ENCODE measurements at places on chromosomes 7 and 10.

- no peak for DNase-seq
Measured at GRCh38 chr7:18530224-18531179, 35.0 kb downstream of the HDAC9 start.

DNA sequence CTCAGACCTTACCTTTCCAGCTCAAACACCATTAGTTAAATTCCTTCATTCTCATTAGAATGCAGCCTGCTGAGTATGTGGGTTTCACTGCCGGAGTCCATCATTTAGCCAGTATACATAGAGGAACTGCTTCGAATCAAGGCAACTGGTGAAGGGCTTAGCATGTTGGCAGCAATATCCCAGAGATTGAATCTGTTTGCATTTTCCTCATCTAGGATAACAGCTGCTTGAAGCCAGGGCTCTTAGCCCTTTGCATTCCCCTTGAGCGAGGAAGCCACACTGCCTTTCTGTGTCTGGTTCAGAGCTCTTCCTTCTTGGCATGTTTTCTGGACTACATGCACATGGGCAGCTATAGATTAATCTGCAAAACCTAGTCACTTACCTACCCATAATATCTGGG is 14.7 kb downstream of the NODAL start:
- no peak for DNase-seq

- no peak for DNase-seq
Measured at GRCh38 chr7:74542558-74543117, 88.9 kb downstream of the GTF2IRD1 start.

DNA sequence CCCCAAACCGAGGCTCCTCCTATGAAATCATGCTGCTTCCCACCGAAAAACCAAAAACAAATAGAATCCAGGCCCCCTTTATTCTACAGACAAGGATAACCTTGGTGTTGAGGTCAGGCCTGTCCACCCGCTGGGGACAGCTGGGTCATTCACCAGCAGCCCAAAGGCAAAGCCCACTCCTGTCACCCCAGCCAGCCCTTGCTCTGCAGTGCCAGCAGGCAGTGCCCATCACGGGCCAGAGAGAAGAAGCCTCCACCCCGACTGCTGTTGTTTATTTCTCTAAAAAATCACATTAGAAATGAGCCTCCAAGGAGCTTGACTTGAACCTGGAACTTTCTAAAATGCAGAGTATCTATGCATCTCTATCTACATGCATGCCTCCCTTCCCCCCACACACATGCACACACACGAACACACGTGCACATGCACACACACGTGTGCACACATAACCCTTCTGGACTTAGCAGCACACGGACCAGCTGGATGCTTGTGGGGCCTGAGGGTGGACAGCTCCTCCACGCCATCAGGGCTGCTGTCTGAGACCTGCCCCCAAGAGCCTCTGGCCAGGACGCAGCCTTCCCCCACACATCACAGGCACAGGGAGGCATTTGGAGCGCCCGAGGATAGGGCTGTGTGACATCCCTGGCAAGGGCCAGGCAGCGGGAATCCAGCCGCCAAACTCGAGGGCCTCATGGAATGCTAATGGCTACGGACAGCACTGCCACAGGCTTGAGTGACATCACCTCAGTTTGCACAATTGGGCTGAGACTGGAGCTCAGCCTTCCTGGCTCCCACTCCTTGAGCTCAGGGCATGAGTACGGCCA is 22.8 kb downstream of the PRKAG2 start:
- no peak for DNase-seq

DNA sequence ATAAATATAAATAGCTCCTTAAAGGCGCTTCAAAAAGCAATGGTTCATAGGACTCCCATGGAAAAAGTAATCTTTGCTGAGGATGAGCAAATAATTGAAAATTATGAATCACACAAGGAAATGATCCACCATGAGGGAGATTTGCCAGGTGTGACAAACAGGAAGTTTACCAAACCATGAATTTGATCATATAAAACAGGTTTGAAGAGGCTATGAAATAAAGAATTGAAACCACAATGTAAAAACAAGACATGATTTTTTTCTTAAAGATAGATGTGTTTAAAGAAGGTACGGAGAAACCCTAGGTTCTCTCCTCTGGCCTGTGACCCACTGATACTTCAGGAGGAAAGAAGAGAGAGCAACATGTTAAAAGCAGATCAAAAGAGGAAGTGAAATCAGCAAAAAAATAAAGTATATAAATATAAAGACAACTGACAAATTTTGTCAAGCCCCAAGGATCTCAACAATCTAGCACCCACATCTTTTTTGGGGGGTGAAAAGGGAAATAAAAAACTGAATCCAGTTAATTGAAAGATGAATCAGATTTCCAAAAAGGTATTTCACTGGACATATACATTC is 111.3 kb upstream of the ASAH2 start:
- DNase-seq, result no peak

- peak; percentile 16 for DNase-seq
Measured at GRCh38 chr10:118259288-118259906, 82.7 kb downstream of the FAM204A start.

GRCh38 chr10:45561952-45562351 is 110.6 kb downstream of the ZFAND4 start:
- no peak for DNase-seq

GRCh38 chr10:28920091-28920490 is 242.8 kb downstream of the BAMBI start:
- DNase-seq, result no peak

- no peak for DNase-seq
Measured at GRCh38 chr10:121409466-121410104, 188.7 kb downstream of the FGFR2 start.

DNA sequence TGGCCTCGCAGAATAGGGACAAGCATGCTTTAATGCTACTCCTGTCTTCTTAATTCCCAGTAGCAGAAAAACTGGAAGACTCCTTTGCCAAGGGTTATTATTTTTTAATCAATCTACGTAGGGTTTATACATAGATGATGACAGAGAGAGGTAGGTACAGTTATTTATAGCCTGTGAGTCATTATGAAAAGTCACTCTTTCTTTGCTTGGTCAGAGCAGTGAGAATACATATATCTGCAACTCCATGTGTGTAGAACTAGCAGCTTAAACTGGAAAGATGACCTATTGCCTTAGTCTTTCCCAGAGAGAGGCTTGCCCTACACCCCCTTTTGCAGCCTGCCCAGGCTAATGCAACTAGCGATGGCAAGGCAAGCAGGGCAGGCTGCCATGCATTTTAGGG is 1050.6 kb downstream of the NRG3 start:
- DNase-seq, result no peak

- DNase-seq, result no peak
Measured at GRCh38 chr7:128264477-128264876, 23.4 kb downstream of the LEP start.

GRCh38 chr7:147775516-147776284 is 814.9 kb upstream of the C7orf33 start:
- DNase-seq, result no peak

DNA sequence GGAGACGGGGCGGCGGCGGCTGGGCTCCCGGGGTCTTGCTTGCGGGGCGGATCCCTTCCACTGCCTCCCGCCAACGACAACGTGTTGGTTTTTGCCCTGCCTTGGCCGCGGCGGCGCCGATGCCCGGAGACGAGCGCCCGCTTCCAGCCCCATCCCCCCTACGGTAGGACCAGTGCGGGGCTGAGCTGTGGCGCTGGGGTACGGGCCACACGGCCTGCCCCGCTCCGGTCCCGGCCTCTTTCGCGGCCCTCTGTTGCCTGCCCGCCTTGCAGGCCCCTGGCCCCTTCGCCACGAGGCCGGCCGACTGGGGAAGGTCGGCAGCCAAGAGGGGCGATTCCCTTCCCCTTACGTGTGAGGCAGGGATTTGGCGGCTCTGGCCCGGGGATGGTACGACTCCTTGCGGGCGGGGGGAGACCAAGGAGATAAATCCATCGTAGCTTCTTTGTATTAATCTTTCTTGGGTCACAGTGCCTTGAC is 488 bp downstream of the EIF4H start:
- peak; percentile 35 for DNase-seq

GRCh38 chr10:17076626-17077345 is 52.8 kb downstream of the CUBN start:
- no peak for DNase-seq

- no peak for DNase-seq
Measured at GRCh38 chr10:17249820-17250219, 21.8 kb downstream of the VIM start.

- DNase-seq, result no peak
Measured at GRCh38 chr7:17236171-17236570, 62.3 kb upstream of the AHR start.

Data from stimulated activated CD4-positive, alpha-beta T cell treated with anti-CD3 and anti-CD28 coated beads, Interleukin-2, amount 100 ng/mL, for 48 hours (primary cell).